ENCODE measurements at places on chromosomes 16 and 17.

GRCh38 chr16:11016524-11016988 is 72.2 kb downstream of the CLEC16A start:
- DNase-seq = no peak

- DNase-seq = no peak
Observed at GRCh38 chr17:76865174-76865573, 3.0 kb upstream of the MGAT5B start.

- no peak for DNase-seq
Observed at GRCh38 chr16:3690980-3691720, 26.2 kb downstream of the TRAP1 start.

DNA sequence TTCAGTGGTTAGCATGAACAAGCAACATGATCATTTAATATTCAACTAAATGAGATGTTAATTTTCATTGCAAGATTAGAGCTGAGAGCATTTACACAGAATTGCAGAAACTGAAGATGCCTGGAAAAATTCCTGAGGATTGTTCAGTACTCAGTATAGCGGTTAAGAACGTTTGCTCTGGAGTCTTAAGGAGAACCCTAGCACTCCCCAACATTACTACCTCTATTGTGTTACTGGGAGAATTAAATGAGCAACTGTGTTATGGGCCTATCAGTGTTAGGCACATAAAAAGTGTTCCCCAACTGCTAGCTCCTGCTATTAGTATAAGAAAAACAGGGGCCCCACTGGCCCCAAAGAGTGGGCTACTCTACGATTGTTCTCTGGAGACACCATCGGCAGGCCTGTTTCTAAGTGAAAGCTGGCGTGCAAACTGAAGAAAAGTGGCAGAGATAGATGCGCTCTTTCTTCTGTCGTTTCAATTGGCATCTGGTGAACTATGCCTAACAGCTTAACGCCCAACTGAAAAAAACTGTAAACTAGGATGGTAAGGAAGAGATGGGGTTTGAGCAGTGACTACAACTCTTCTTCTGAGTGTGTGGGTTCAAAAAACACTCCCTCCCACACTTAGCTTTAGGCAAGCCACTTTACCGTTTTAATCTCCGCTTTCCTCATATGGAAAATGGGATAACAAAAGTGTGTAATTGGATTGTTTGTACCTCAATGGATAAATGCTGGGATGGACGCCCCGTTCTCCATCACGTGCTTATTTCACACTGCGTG is 1.3 kb downstream of the CDR2 start:
- no peak for DNase-seq

DNA sequence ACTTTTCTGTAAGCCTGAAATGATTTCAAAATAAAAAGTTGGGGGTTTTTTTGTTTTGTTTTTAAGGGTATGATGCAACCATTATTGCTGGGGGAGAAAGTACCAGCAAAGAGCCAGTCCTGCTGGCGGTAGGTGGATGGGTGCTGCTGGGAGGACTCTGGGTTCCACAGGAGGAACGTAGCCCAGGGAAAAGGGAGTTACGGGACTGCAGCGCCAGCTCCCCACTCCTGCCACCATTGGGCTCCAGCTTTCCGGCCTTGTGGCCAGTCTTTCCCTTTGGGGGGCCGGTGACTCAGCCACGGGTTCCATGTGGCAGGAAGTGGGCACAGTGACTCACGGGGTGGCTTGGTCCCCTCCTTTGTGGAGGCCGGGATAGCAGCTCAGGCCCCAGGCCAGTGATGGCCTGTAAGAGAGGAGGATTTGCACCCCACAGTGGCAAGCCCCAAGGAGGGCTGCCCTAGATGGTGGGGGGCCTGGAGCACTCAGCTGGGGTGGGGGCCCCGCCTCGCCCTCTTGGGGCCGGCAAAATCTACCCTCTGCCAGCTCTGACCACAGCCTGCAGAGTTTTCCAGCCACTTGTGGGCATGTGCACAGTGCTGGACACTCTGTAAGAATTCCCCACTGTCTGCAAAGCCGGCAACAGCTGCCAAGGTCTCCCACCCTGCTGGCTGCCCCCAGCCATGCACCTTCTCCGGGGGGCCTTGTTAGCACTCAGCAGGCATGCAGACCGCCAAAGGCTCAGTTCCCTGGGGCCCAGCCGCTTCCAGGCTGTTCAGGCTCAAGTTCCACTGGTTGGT is 30.4 kb downstream of the SOCS3 start:
- peak; percentile 83 for DNase-seq

DNA sequence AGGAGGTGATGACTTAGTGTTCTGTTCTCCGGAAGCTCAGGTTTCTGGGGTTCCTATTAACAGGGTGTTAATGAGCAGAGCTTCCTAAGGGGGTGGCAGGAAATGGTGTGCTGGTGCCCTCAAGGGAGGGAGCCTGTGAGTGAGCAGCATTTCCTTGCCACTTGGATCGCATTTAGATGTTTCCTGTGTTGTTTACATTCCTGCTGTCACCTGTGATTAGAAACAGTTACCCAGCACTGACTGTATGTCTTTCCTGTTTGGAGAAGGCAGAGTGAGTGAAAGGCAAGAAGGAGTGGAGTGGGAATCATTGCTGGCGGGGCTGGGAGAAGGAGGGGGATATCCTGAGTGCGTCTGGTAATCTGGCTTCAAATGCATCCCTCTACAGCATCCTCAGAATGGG is 214.6 kb downstream of the CCDC182 start:
- DNase-seq = no peak

DNA sequence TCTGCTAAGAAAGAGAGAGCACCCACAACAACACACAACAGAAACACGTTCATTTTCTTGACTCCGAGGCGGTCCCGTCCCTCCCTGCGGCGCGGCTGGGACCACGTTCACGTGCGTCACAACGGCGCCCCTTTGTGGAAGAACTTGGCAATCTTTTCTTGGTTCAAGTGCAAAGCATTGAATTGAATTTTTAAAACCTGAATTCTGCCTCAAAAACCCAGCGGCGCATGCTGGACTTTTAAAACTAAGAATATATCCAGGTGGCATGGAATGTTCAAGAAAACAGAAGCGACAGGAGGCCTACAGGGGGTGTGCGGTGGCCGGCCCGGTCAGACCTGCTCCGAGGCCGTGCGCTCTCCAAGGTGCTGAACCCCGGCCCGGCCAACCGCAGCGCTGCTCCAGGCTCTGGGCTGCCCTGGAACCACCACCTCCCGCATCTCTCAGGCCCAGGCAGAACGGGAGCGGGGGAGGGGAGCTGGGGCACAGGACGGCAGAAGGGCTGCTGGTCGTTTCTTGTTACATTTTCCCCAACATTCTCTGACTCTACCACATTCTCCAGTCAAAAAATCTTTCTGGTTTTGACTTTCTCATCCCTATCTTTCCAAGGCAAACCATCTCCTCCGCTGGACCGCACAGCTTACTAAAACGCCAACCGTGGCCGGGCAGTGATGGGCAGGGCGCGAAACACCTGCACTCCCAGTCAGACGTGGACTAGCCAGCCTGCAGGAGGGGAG is 3.4 kb upstream of the HEXD start:
- DNase-seq = peak; percentile 46

DNA sequence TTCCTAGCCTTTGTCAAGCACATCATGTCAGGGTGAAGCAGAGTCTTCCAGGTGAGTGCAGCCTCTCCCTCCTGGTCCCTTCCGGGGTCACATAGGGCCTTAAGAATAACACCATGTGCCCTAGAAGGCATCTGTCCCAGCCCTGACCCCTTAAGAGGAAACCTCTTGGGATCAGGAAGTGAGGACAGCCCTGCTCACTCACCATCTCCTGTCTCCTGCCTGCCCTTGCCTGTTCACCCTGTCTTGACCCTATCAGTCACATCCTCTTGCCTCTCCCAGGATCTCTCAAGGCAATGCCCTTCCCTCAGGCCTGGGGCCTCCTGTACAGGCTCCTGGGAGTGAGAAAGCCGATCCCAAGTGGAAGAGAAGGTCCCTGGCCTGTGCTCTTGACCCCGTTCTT is 13.9 kb downstream of the MYL4 start:
- DNase-seq = no peak

DNA sequence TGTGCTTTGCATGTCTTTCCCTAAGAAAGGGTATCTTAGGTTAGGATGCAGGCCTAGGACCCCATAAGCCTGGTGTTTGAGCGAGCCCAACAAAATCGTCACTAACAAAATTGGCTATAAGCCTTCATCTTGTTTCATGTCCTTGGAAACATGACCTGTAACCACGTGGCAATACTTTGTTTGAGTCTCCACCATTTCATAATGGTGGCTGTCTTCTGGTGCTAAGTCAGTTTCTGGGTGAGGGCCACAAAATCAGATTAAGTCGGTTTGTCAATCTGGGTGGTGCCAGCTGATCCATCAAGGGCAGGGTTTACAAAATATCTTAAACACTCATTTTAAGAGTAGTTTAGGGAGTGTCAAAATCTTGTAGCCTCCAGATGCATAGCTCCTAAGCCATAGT is 33.0 kb downstream of the C16orf54 start:
- no peak for DNase-seq

- no peak for DNase-seq
Observed at GRCh38 chr17:66971264-66971663, 6.8 kb downstream of the CACNG4 start.

- DNase-seq = no peak
Observed at GRCh38 chr16:17358846-17359245, 111.9 kb downstream of the XYLT1 start.

DNA sequence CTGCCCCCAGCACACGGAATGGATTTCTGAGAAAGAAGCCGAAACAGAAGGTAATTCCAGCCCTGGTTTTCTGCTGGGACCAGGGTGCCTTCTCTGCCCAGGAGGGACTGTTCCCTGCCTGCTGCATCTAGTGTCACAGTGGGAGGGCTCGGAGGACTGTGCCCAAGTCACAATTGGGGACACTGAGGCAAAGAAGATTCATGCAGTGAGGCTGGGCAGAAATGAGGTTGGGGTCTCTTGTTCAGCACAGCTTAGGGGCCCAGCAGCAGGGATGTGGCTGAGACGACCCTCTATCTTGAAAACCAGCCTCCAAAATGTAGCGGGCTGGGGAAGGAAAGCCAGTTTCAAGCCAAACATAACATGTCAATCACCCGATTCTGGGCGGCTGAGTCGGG is 592 bp downstream of the IL21R start:
- no peak for DNase-seq

DNA sequence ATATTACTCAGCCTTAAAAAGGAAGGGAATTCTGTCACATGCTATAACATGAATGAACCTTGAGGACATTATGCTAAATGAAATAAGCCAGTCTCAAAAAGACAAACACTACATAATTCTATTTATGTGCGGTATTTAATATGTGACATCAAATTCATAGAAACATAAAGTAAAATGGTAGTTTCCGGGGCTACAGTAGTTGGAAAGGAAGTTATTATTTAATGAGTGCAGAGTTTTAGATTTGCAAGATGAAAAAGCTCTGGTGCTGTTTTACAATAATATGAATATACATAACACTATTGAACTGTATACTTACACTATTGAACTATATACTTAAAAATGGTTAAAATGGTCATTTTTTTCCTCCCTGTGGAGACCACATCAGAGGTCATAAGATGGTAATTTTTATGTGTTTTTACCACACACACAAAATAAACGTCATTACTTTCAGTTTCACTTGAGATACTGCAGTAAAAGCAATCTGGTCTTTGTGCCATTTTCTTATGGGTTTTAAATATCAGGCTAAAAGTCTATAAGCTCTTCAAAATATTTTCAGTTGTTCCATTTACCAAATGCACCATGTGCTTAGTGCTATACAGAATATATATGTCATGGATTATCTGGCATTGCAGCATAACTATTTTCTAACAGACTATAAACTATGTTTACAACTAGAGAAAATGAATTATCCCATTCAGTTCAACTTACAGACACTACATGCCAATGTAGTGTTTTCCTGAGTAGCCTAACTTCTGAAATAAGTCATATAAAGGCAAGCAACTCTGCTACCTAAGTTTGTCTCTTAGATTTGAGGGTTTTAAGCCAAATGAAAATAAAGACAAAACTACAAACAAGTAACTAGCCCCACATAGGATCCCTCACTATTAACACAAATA is 90.9 kb downstream of the SPAG9 start:
- DNase-seq = no peak

Data from HL-60 (cell line).